ENCODE measurements at places on chromosomes 4 and X. TPM values are rescaled to one million over a fixed set of nuclear protein-coding genes. Genes with fewer than 3 reads are reported as not detected.

GABRG1 gene
- 0.14 TPM for polyA plus RNA-seq

APOOL gene
- 23.7 TPM for polyA plus RNA-seq

GLRA2 gene
- 0.21 TPM for polyA plus RNA-seq

NALF2 gene
- polyA plus RNA-seq, result 0.41 TPM

ZNF718 gene
- 8.9 TPM for polyA plus RNA-seq

WDR17 gene
- 1.5 TPM for polyA plus RNA-seq

ART3 gene
- 0.27 TPM for polyA plus RNA-seq

PDGFRA gene
- polyA plus RNA-seq, result 233 TPM

ZCCHC18 gene
- polyA plus RNA-seq, result 4.3 TPM

NUP62CL gene
- 11.6 TPM for polyA plus RNA-seq

PRKG2 gene
- polyA plus RNA-seq, result 2.6 TPM

PNMA6A gene
- 6.1 TPM for polyA plus RNA-seq

SPINK2 gene
- not detected for polyA plus RNA-seq

NHS gene
- 15.5 TPM for polyA plus RNA-seq

ATP1B4 gene
- polyA plus RNA-seq, result 0.05 TPM

KDM5C gene
- polyA plus RNA-seq, result 61.3 TPM

TTC29 gene
- 1.5 TPM for polyA plus RNA-seq

- DNase-seq, result no peak
Measured at GRCh38 chr4:99918656-99919055, 24.4 kb upstream of the LAMTOR3 start.

DNA sequence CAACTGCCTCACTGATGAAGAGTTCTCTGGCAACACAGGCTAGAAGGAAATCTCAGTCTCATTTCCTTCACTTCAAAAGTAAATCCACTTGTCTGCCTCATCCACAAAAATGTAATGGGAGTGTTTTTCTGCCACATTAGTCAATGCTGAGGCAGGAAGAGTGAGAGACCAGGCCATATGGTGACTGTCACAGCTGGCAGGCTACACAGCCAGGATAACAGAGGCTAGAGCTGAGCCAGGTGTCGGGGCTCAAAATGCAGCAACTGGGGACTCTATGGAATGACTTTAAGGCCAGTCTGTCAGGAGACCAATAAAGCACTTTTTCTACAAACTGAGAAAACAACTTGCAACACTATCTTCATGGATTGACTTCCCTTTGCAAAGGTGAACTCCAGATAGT, 204.2 kb downstream of the GPC3 start:
- peak; percentile 12 for DNase-seq

GRCh38 chr4:53315300-53315699, 50.6 kb downstream of the SCFD2 start:
- DNase-seq, result no peak

- DNase-seq, result no peak
Measured at GRCh38 chr4:173254646-173255045, 79.5 kb downstream of the HMGB2 start.

GRCh38 chr4:112170451-112170993, 25.3 kb downstream of the FAM241A start:
- no peak for DNase-seq

GRCh38 chr4:150235808-150236271, 157.6 kb downstream of the DCLK2 start:
- no peak for DNase-seq

GRCh38 chr4:41692717-41693345, 55.7 kb downstream of the PHOX2B start:
- no peak for DNase-seq

DNA sequence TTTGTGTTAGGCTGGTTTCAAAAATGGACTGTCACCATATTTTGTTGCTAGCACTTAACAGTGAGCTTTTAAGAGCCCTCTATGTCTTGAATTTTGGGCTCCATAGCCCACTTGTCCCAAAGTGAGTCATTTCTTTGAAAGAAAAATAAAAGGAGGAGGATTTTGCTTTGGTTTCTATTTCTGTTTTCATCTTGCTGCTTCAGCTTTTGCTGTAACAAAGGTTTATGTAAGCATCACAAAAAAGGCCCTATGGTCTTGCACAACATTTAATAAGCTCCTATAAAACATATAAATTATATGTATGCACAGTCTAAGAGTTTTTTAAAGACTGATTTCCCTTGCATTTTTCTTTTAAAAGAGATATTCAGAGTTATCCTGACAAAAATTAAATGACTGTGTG, 105.2 kb downstream of the PHOX2B start:
- DNase-seq, result no peak

GRCh38 chr4:150518559-150518958, 63.4 kb upstream of the MAB21L2 start:
- DNase-seq, result no peak

GRCh38 chr4:125484912-125485311, 170.2 kb downstream of the FAT4 start:
- DNase-seq, result no peak

DNA sequence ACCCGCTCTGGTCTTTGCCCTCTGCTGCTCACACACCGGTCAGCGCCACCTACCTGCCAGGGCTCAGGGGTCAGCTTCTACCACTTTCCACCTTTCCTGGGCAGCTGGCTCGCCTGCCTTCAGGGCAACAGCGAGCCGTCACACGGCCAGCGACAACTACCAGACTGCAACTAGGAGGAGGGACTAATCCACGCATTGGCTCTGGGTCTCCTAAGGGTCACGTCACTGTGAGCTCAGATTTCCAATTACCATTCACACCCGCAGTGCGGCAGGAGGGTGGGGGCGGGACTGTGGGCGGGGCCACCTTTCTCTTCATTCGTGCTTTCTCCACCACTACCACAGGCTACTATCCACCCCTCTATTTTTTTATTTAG, at the start of gene BEX5:
BEX5 (minus strand) TSS at position 172 of the 374 bp plus-strand sequence. CDS start 1,712 bp downstream, outside the sequence.
- DNase-seq, result peak; percentile 36

- no peak for DNase-seq
Measured at GRCh38 chr4:15755321-15756155, 22.6 kb upstream of the CD38 start.

DNA sequence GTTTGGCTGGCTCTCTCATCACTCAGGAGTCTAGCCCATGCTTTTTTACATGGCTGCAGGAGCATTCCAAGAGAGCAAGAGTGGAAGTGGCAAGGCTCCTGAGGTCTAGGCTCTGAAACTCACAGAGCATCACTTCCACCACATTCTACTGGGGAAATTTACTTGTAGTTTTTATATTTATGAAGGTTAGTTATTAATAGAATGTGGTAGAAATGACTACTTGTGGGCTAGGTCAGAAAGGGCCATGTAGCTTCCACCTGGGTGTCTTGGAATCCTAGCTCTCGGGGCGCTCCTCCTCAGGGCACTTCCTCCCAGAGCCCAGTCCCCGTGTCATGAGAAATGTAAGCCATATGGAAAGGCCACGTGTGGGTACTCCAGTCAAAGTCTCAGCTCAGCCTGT, 127.0 kb upstream of the CASK start:
- no peak for DNase-seq

GRCh38 chr4:23368081-23368697, 521.7 kb downstream of the PPARGC1A start:
- no peak for DNase-seq

DNA sequence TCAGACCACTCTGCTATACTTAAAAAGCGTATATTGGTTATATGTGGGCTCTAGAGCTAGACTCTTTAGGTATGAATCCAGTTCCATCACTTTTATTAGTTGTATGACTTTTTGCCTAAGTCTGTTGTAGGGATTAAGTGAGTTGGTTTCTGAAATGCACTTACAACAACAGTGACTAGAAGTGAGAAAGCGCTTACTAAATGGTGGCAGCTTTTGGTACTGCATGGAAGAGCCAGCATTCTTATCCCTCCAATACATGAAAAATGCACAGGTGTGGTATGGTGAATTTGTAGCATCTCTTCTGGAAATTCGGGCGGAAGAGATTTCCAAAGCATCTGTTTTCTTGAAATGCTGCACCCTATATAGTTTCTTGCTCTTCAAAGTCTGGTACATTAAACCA, 117.1 kb downstream of the SPANXA1 start:
- DNase-seq, result no peak

- no peak for DNase-seq
Measured at GRCh38 chr4:67721315-67721769, 20.4 kb upstream of the UBA6 start.

- no peak for DNase-seq
Measured at GRCh38 chr4:4803216-4803911, 56.1 kb upstream of the MSX1 start.

- no peak for DNase-seq
Measured at GRCh38 chrX:155127940-155128339, 56.6 kb downstream of the BRCC3 start.

DNA sequence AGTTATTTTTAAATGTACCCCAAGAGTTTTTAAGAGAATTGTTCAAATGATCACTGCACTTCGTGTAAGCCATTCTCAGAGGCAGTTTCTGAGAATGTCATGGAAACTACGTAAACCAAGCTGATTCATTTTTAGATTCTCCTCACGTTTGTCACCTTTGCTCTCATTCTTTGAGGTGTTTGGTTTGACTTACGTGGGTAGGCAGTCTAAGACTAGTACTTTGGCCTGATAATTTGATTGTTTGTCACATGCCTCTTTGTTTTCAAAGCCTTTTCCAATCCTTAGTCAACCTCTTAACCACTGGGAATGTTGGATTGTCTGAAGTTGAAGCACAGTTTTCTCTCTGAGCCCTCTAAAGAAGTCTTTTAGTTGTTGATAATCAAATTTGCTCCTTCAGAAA, 10.5 kb downstream of the SEPTIN11 start:
- no peak for DNase-seq

DNA sequence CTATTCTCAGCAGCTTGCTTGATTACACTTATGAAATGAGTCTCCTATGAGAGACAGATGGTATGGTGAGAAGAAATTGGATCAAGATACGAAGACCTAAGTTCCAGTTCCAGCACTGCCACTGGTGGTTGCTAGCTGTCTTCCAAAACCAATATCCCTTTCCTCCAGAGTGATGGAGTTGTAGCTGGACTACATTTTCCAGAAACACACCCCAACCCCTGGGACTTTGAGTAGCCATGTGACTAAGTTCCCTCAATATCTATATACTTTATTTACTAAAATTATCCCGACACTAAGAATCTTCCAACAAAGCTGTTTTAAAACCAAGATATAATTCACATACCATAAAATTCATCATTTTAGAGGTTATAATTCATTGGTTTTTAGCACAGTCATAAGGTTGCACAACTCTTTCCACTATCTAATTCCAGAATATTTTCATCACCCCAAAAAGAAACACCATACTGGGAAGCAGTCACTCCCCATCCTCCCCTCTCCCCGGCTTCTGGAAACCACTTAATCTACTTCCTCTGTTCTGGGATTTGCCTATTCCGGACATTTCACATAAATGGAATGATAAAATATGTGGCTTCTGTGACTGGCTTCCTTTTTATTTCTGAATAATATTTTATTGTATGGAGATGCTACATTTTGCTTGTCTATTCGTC, 118.0 kb downstream of the MANBA start:
- no peak for DNase-seq

DNA sequence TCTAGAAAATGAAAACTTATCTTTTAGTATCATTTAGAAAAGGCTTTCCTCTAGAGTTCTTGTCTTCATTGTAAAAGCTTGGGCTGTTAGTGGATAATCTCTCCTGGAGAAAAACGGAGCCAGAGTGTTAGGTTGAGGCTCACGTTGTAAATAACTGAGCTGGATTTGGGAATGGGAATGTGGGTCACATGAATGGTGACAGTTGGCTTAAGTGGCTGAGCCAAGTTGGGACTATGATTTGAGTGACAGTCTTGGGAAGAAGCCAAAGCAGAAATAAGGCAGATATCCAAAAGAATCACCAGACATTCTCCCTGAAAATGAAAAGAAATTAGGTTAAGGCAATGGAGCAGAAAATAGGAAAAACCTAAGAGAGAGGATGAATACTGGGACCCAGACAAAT, 33.6 kb upstream of the PDGFC start:
- DNase-seq, result no peak

DNA sequence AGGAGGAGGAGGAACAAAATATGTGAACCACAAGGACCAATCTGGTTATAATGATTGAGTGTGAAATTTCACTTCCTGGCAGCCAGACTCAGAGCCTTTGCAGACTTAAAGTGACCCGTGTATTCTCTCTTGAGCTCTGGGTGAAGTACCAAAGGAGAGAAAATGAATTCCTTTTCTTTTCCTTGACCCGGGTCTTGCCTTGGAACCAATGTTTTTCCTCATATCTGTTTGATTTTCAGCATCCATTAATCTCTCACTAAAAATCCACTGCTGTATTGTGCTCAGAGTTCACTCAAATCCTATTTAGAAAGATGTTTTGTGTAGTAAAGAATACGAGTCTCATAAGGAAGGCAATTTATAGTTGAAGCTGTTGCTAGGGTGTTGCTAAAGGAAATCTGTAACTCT, 78.3 kb upstream of the C1QTNF7 start:
- DNase-seq, result no peak

DNA sequence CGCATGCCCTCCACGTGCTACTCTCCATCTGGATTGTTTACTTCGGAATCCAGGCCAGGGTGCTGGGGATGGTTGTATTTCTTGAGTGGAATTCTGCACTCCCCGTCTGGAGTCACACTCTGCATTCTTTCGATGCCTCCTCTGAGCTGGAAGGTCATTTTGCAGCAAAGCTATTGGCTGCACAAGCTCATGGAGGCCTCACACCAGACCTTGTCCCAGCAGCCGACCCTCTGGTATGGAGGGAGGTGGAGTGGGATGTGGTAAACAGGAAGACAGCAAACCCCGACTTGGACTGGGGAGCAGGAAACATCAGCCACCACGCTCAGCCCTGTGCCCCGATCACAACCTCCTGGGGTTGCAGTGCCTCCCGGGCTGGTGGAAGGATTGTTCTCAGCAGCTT, 225.3 kb upstream of the LNX1 start:
- no peak for DNase-seq

- DNase-seq, result no peak
Measured at GRCh38 chrX:106278951-106279350, 110.8 kb downstream of the PWWP3B start.

- no peak for DNase-seq
Measured at GRCh38 chr4:157550028-157550427, 329.5 kb downstream of the GRIA2 start.

GRCh38 chr4:86359944-86360478, at the start of gene MAPK10:
Gene MAPK10, minus strand, starts transcription at chr4:86360053.
- peak; percentile 74 for DNase-seq

DNA sequence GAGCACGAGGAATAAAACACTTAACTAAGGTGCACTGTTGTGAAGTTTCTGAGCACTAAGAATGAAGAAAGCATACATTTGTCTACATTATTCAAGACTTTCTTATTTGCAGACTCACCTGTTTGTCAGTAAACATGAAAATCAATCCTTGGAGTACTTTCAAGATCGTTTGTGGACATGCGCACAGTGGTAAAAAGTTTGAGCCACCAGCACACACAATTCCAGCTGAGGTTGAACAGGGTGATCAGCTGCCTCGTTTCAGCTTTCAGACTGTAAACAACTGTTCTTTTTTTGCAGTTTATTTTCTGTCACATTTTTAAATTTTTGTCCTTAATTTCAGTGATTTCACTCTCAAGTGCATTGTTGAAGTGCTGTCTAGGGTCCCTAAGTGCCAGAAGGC, 143.8 kb upstream of the VCX2 start:
- DNase-seq, result no peak

- DNase-seq, result no peak
Measured at GRCh38 chr4:38957893-38958292, 74.3 kb downstream of the TMEM156 start.
